Naive thymus-derived CD8-positive, alpha-beta T cell (primary cell): ENCODE measurements at places on chromosomes 3 and 15.

GRCh38 chr3:161066930-161067329 is 38.2 kb downstream of the B3GALNT1 start:
- DNase-seq, result no peak

DNA sequence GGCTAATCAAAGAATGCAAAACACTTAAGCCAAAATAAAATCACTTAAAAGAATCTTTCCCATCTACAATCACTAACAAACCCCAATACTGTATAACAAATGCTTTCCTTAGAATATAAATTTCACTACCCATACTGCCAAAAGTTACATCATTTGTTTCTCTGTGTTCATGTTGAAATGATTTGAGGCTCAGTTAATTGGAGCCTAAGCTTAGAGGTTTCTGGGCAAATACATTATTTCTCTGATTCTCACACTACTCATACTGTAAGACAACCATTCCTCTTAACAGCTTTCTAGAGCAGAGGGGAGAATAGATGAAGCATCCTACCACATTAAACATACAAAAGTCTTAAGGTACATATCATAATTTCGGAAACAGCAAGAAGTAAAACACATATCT is 2.1 kb downstream of the RIOX2 start:
- DNase-seq, result no peak

- no peak for DNase-seq
These were observed 223.5 kb downstream of the NAALADL2 start for GRCh38 chr3:175082631-175083030.

DNA sequence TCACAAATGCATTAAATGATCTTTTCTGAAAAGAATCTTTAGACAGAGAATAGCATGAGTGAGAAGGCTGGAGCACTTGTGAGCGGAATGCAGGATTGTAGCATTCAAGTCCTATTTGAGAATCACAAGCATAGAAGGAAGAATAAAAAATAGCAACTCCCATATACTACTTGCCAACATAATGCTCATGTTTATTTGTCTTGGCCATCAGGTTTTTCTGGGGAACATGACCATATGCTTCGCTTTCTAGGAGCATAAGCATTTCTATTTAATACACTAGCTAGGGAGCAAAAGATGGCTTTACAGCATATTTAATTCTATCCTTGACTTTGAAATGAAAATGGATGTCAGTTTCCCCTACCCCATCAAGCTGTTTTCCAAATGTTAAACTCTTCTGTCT is 170.3 kb upstream of the MITF start:
- no peak for DNase-seq
